ENCODE measurements at places on chromosomes 2 and 18.

GRCh38 chr2:12240206-12240605 is 476.5 kb upstream of the TRIB2 start:
- DNase-seq: no peak

DNA sequence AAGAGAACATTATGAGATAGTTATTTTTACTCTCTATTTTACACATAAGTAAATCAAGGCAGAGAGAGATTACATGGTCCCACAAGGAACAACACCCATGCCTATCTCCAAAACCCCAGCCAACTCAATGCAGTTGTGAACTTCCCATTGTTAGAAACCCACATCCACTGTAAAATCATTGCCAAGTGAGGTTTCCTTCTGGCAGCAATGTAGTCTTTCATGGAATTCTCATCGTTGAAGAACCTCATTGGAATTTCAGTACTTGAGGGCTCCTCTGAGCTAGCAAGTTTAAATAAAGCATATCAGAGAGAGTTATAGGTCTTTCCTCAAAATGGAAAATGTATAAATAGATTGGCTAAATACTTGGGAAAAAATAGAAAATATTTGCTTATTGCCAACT is 105.2 kb downstream of the RAD51AP2 start:
- no peak for DNase-seq

- DNase-seq: peak; percentile 75
Observed at GRCh38 chr2:24702800-24703199, 90.4 kb downstream of the PTRHD1 start.

- DNase-seq: peak; percentile 46
Observed at GRCh38 chr2:207513551-207514257, 16.1 kb upstream of the CREB1 start.

DNA sequence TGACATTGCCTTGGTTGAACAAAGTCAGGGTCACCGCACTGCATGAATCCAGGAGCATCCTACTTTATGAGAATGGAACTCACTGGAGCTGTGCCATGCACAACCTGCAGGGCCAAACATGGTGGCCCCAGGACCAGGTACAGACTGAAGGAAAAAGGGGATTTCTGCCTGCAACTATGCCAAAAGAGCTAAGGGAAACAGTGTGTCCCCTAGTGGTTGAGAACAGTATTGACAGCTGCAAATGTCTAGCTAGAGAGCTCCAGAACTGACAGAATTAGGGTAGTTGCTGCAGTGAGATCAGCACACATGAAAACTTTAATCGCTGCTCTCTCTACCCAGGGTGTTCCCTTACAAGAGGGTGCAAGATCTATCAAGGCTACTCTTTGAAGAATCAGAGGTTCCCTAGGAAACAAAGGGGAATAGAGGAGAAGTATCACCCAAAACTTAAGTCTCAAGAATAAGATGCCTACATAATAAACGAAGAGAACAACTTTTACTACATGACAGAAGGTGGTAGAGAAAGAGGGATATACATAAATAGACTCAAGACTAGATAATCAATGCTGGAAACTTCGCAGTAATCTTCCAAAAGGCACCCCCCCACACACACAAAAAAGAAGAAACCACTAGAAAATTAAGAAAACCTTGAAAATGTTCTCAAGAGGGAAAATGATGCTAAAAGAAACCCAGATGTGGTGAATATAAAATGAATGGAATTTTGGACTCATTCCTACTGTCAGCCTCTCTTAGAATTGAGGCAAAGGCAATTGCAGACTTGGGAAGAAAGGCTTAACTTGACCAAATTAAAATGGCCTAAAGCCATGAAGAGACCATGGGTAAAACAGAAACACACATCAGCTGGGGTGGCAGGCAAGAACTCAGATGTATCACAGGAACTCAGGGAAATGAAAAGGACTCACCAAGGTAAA is 43.6 kb upstream of the IHH start:
- peak; percentile 42 for DNase-seq

GRCh38 chr2:30098266-30099005 is 48.4 kb upstream of the YPEL5 start:
- no peak for DNase-seq

DNA sequence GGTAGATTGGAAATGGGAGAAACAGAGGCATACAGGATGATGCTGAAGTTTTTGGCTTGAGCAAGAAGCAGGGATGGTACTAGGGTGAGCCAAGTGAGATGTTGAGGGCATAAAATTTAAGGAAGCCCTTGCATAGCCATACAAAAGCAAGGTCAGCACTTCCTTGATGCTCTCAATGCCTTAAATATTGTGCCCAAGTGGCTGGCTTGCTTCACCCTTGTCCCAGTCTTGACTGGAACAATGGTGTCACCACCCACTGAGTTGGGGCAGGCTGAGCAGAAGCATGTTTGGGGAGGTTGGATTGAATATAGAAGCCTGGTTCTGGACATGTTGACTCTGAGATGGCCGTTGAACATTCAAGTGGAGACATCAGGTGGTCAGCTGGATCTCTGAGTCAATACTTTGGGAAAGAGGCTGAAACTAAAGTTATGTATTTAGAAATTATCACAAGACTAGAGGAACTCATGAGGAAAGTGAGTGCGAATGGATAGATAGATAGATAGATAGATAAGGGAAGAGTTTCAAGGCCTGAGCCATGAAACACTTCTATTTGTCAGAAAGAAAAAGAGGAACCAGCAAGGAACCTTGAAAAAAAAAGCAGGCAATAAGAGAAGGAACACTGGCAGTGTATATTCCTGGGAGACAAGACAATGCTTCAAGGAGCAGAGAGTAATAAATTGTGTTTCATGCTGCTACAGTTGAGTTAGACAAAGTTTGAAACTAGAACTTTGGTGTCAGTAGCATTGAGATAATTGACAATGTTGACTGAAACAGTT is 43.0 kb upstream of the HNMT start:
- no peak for DNase-seq

DNA sequence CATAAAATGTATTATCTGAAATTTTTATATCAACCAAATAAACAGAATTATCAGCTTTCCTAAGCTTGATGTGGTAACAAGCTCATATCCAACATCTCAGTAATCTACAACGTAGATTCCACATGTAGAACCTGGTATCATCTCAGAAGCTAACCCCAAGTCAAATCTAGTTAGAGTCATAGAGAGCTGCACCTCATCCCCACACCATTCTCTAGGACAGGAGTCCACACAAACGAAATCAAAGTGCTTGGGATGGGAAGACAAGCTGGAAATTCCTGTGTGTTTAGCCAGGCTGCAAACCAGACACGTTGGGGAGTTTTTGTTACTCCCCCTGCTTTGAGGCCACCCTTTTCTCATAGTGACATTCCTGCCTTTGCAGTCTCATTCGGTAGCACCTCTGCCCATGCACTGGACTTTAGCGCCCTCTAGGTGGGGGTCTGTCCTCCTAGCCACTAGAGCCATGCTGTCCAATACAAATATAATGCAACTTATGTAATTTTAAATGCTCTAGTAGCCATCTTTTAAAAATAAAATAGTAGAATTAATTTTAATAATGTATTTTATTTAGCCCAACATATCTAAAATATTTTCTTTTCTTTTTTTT is 28.1 kb upstream of the SATB2 start:
- DNase-seq: peak; percentile 26

GRCh38 chr2:61426267-61426897 is 44.5 kb downstream of the USP34 start:
- peak; percentile 75 for DNase-seq

DNA sequence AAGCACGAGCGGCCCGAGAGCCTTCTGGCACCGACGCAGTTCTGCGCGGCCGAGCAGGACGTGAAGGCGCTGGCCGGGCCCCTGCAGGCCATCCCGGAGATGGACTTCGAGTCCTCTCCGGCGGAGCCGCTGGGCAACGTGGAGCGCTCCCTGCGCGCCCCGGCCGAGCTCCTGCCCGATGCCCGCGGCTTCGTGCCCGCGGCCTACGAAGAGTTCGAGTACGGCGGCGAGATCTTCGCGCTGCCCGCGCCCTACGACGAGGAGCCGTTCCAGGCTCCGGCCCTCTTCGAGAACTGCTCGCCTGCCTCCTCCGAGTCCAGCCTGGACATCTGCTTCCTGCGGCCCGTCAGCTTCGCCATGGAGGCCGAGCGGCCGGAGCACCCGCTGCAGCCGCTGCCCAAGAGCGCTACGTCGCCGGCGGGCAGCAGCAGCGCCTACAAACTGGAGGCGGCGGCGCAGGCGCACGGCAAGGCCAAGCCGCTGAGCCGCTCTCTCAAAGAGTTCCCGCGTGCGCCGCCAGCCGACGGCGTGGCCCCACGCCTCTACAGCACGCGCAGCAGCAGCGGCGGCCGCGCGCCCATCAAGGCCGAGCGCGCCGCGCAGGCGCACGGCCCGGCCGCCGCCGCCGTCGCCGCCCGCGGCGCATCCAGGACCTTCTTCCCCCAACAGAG is 70.4 kb downstream of the ARHGEF33 start:
- peak; percentile 77 for DNase-seq

GRCh38 chr18:79584491-79585394 is 94.9 kb upstream of the CTDP1 start:
- no peak for DNase-seq

DNA sequence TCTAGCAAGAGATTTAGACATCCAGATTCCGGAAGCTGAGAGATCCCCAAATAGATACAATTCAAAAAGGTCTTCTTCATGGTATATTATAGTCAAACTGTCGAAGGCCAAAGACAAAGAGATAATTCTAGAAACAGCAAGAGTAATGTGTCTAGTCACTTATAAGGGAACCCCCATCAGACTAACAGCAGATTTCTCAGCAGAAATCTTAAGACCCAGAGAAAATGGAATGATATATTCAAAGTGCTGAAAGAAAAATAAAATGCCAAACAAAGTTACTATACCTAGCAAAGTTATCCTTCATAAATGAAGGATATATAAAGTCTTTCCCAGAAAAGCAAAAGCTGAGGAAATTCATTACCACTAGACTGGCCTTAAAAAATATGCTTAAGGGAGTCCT is 36.1 kb upstream of the PAX3 start:
- DNase-seq: no peak

DNA sequence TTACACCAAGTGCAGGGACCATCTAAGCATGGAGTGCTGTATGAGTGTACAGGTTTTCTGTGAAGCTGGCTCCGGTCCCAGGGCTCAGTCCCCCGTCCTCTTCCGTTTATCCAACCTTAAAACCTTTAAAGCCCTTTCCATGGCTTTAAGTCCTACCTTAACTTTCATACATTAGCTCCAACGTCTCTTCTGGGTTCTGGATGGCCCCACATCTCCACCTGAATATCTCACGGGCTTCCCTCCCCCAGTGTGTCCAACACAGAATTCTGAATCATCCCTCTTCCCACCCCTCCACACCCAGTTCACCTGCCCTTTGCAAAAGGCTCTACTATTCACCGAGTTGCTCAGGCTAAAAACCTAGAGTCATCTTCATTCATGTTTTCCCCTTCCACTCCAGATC is 12.8 kb downstream of the ARHGAP25 start:
- no peak for DNase-seq

GRCh38 chr2:113124181-113124961 is 3.0 kb upstream of the IL1RN start:
- peak; percentile 58 for DNase-seq

GRCh38 chr18:43034683-43035500 is 80.6 kb downstream of the RIT2 start:
- DNase-seq: no peak
